Hematopoietic multipotent progenitor cell treated with erythropoietin and hydrocortisone succinate and interleukin-3 and kit ligand, for 17 days (in vitro differentiated cells): ENCODE measurements at places on chromosomes 16 and 17.

DNA sequence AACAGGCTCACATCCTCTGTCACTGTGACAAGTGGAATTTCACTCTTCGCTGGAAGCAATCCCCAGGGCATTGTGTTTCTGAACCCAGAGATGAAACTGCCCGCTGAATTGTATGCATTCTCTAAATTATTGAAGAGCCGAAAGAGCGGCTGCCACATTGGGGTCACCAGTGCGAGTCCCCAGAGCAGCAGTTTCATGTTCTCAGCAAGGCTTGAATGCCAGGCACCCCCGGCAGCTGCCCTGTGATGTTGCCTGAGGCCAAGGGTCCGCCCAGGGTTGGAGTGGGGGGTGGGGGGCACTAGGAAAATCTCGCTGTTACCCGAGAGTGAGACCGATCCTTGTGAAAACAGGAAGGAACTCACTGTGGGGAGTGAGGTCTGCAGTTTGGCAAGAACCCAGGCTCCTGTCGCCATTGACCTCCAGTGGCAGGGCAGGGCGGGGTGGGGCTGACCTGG, 20.7 kb upstream of the BCAR1 start:
- DNase-seq, result no peak

DNA sequence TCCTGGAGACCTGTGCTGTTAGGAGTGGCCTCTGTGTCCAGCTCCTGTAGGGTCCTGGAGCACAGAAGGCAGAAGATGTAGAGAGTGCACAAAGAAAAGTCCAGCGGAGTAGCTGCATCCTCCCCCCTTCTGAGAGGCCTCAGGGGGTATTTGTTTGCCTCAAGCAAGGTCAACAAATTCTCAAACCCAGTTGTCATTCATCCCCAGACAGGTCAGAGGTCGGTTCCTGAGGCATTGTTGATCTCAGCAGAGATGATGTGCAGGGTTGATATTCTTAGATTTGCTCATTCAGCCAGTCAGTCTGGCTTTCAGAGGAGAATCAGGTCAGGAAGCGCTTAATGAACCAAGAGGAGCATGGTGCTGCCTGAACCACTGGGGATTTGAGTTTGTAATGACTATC, 8.3 kb upstream of the RBFOX1 start:
- no peak for DNase-seq

GRCh38 chr16:89044418-89045180, 49.1 kb upstream of the ACSF3 start:
- no peak for DNase-seq

DNA sequence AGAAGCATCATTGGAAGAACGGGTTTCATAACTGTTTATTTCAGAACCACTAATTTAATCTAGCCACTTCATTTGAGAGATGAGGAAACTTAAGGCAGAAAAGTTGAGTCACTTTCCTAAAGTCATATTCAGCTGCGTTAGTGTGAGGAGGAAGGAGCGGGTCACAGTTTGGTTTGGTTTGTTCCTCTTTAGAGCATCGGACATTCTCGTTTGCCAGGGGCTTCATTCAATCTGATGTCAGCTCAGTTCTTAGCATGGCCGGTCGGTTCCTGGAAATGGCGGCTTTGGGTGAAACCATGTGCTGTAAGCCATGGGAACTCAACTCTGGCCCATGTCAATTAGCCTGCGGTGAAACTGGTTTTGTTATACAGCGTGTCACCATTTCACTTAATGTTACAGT, 186.5 kb downstream of the LGALS9B start:
- no peak for DNase-seq

GRCh38 chr16:85003725-85004586, 7.4 kb downstream of the ZDHHC7 start:
- no peak for DNase-seq

DNA sequence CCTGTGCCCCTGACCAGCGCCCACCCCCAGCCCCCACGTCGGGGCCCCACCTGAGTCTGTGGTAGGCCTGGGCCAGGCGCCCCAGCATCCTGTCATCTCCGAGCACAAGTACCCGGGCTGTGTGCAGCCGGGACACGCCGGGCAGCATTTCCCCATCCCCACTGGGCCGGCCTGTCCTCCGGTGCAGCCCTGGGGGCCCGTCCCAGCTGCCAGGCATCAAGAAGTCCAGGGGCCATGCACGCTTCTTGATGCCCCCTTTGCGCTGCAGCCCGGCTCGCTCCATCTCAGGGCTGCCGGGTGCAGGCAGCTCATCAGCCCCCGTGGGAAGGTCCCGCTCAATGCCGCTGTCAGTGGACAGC, 29.3 kb upstream of the MFSD6L start:
- no peak for DNase-seq

DNA sequence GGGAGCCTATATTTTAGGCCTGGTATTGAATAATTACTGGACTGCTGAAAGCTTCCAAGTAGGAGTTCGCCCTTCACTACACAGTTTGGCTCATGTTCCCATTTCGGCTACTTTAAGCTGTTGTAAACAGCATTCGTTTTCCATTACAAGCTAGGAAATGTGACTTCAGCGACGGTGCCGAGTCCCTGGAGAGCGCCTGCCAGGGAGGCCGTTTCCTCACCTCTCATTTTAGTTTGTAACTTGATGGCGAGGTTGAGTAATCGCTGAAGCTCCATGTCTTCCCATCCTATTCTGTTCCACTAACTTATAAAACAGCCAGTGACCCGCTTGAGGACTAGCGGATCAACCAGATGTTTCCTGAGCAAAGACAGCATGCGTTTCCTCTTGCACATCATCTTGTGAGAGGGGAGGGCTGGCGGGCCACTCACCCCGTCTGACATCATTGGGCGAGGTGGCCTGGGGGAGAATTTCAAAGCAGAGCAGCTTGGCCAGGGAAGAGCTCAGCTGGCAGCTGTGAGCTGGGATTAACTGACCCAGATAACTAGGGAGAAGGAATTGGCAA, 32.9 kb downstream of the PCTP start:
- DNase-seq, result no peak

- no peak for DNase-seq
Measured at GRCh38 chr17:34312080-34312479, 7.2 kb upstream of the CCL8 start.

DNA sequence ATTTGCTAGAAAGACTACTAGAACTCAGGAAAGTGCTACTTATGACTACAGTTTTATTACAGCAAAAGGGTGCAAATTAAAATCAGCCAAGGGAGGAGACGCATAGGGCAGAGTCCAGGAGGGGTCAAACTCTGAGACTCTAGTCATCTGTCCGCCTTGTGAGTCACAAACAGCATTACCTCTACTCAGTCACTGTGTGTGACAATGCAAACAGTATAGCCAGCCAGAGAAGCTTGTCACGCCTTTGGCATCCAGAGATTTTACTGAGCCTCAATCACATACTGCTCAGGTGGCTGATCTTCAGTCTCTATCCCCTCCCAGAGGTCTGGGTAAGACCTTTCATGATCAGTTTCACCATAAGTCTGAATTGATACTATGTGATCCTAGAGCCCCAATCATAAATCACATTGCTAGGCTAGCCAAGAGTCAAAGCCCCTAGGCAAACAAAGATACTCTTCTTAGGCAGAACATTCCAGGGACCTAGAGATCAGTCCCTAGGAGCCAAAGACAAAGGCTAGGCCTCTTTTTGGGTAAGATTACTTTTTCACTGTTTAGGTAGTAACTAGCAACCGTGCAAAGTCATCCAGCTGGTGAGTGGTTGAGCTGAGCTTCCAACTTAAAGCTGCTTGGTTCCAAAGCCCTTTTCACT, 48.8 kb upstream of the CLEC19A start:
- no peak for DNase-seq

- no peak for DNase-seq
Measured at GRCh38 chr16:58054289-58054688, 28.7 kb downstream of the MMP15 start.

DNA sequence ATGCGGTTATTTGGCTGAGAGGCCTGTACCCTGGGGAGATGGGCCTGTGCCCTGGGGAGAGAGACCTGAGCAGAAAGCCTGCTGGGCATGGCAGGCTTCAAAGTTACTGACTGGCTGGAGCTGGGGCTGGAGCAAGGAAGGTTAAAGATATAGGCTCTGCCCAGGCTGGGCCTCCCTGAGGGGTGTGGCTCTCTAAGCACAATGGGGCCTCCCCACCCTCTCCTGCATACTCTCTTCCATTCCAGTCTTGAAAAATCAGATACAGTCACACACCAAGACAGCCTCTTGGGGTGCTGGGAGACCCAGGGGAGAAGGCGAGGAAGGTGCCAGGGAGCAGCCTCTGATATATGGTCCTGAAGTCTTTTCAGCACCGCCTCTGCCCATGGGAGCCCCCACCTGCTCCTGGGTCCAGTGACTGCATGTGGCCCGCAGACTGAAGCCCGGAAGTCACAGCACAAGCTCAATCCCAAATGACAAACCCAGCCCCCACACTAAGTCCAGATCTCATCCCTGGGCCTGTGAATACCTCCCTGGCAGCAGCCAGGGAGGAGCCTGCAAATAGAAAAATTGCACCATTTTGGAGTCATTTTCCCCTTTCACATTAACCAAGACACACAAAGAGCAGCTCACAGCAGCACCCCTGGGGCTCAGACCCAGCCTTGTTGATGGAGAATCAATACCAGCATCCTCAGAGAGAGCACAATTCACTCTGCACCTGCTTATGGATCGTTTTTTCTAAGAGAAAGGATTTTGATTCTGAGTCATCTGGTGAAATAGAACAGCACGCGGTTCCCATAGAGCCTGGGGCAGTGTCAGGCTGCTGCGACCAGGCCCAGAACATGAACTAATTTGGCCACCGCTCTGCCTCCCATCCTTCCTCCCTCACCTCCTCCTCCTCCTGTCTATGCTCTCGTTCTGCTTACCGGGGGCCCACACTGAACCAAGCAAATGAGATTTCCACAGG, 25.6 kb upstream of the CACNG1 start:
- DNase-seq, result no peak

DNA sequence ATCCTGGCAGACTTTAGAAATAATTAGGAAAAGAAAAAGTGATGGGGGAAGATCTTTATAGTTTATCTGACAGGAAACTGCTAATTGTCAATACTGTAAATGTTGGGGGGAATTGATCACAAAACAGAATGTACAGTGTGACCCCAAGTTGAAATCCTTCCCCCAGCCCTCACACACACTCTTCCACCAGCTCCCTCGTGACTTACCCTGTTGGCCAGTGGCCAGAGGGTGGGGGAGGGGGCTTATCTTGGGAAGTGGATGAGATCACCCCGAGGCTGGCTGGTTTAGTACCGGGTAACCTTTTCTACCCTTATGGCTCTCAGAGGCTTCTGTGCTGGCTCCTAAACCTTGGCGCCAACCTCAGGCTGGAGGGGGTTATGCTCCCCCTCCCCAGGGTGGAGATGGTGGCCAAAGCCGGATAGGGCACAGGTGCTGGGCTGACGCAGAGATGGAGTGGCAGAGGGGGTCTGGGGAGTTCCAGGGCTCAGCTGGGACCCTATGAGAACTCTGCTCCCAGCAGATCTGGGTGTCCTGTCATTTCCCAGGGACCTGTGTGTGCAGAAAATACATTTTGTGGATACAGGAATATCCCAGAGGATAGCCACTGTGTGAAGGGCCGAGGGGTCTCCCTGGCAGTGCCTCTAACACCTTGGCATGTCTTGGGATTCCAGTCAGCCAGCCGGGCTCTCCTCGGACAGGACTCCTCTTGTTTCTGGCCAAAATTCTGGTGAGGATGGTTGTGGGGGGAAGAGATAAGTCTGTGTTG, 18.6 kb downstream of the CDH16 start:
- peak; percentile 66 for DNase-seq

GRCh38 chr17:77511514-77512061, 370.8 kb downstream of the SEC14L1 start:
- no peak for DNase-seq

- DNase-seq, result peak; percentile 27
Measured at GRCh38 chr16:2005646-2006045, 4.0 kb downstream of the ZNF598 start.

DNA sequence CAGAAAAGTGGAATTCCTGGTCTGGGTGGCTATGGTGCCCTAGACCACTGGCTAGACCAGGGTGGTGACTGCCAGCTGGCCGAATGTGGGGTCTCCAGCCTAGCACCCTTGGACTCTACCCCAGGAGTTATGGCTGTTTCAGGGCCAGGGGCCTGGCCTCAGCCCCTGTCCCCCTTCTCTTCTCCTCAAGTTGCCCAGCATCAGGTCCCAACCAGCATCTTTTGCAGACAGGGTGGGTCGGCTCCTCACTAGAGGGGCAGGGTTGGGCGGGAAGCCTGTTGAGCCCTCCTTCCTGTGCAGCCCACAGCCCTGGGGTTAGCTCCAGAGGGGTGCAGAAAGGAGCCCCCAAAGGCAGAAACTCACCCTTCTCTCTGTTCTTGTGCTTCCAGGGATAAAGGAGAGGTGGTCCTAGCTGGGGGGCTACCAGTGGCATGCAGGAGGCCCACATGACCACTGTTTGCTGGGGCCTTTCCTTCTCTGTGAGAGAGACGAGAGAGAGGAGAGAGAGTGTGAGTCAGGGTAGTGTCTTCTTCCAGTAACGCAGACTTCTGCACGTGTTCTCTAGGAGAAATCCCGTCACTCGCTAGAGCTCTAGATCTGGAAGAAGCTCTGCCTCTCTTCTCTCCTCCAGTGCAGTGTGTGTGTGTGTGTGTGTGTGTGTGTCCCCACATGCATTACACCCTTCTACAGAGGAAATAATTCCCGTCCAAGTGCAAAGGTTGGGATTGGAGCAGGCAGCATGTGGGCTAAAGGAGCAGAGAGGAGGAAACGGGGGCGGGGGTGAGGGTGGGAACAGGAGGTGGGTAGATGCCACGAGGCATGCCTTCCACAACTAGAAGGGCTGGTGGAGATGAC, 209.4 kb downstream of the SEC14L1 start:
- DNase-seq, result no peak

DNA sequence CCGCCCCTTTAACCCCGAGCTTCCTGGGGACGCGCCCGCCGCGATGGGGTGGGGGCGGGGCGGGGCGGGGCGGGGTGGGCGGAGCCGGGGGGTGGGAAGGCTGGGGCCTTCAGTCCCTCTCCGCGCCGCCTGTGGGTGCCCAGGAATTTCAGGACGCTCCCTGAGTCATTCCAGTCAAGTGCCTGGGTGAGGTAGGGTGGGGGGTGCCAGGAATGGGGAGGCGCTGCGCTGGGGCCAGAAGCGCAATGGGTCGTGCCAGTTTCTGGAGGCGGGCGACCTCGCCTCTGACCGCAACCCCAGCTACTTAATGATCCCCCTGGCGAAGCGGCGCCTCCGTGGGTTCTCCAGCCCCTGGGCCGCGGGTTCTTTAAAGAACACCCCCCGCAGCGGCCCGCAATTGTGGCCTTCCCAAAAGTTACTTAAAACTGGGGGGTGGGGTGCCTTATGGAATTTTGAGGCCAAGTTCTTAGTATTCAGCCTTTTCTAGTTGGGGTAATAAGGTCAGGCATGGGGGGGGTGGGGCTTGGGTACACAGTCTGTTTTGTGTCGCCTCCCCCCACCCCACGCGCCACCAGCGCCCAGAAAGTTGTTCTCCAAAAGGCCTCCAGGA, 826 bp upstream of the GSE1 start:
- DNase-seq, result peak; percentile 53

DNA sequence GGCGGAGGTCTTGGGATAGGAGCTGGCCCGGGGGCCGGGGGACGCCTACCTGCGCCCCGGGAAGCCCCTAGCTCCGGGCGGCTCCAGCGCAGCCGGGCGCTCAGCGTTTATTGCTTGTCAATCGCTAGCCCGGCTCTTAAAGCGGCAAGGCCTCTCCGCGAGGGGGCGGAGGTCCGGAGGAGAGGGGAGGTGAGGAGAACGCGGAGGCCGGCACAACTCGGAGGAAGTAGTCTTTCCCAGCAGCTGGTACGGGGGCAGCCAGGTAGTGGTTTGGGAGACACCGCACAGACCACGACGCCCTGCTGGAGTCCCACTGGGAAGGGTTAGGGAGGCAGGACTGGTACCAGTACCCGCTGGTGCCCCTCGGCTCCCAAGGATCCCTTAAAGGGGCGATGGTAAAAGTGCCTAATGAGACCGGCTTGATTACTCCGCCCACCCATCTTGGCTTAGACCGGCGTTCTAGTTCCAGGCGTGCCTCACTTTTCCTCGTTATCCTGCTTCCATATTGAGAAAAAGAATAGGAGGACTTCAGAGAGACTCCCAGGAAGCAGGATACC, at the start of gene MPP2:
Gene MPP2 (minus strand): TSS at position 112 of the 557 bp plus-strand sequence. CDS start 3,076 bp downstream, outside the sequence.
- DNase-seq, result no peak
